ENCODE measurements at places on chromosomes 16 and 17.

- no peak for DNase-seq
Measured at GRCh38 chr16:52964290-52964689, 88.4 kb downstream of the CHD9NB start.

- DNase-seq = no peak
Measured at GRCh38 chr17:29698019-29698777, 75.5 kb upstream of the CORO6 start.

GRCh38 chr17:81566461-81567126, 14.4 kb upstream of the FAAP100 start:
- DNase-seq = no peak

DNA sequence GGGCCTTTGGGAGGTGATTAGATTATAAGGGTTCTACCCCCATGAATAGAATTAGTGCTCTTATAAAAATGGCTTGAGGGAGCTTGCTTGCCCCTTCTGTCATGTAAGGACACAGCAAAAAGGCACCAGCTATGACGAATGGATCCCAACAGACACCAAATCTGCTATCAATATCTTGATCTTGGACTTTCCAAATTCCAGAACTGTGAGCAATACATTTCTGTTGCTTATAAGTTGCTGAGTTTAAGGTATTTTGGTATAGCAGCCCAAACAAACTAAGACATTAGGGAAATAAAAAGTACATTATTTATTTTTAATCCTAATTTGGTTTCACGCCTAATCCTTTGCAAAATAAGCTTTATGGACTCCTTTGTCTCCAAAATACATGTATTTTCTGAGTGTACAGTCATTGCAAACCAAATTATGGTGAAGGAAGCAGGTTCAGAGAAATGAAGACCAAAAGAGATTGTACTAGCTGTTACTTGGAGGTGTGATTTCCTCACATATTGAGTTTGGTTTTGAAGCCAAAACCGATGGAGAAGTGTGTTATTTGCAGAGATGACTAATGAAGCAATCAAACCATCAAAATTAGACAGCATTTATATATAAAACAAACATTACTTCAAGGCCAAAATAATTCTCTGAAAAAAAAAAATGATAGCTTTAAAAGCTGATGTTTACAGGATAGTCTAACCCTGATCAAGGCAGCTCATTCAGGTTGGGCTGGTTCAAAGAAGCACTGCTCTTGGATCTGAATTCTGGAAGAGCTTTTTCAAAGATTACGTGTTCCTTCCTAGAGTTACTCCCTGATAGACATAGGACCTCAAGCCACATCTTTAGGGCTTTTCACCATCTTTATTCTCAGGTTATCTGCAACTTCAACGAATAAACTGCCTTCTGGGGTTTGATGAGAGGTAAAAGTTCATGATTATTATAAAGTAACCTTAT, 71.6 kb downstream of the MYO1D start:
- DNase-seq = no peak

DNA sequence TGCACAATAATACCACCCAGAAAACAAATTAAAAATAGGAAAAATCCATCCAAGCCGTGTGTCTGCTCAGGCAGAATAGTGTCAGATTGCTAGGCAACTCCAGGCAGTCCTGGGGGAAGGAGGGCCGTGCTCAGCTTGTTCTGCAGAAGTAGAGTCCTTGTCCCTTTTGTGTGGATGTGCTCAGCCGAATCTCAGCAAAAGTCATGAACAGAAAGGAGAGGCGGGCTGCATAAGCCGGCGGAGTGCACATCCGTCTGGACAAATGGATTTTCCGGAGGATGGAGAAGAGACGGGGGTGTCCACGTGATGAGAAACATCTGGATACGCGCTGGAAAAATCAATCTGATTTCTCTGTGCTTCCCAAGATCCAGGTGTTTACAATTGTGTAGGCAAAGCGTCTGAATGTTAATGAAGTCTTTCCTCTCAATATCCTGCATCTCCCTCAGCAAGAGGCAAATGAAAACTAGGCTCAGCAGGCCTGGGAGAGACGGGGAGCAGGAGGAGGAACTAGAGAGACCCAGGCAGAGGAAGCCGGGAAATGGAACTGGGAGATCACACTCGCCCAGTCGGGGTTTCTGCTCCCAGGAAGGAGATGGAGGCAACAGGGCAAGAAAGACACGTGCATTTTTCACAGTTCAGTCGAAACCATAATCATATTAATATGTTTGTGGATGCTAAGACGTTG, 7.7 kb upstream of the RBFOX3 start:
- no peak for DNase-seq

GRCh38 chr16:88922114-88922825, 54.7 kb downstream of the CBFA2T3 start:
- no peak for DNase-seq
